ENCODE measurements at places on chromosomes 13 and 19. TPM values are rescaled to one million over a fixed set of nuclear protein-coding genes. Genes with fewer than 3 reads are reported as not detected.

The MAB21L1 gene
- 0.07 TPM for polyA plus RNA-seq

The CDX2 gene
- not detected for polyA plus RNA-seq

The PLPPR3 gene
- 9.4 TPM for polyA plus RNA-seq

The MIDN gene
- 43.8 TPM for polyA plus RNA-seq

Measured in left kidney (tissue), 8 donors.